Bronchus fibroblast of lung (primary cell): ENCODE measurements at places on chromosomes 4 and X. TPM values are rescaled to one million over a fixed set of nuclear protein-coding genes. Genes with fewer than 3 reads are reported as not detected.

The VCX3A gene
- total RNA-seq = not detected in 2 replicates

The NUP54 gene
- total RNA-seq = 42.5 and 49.1 TPM in 2 replicates

The PRRG3 gene
- under 0.01 TPM in 1 of 2 replicates, not detected in the other for total RNA-seq

The ZDHHC15 gene
- total RNA-seq = under 0.01 and 0.15 TPM in 2 replicates

The DGAT2L6 gene
- not detected in 2 replicates for total RNA-seq

The NPFFR2 gene
- not detected in 2 replicates for total RNA-seq

The OTUD6A gene
- total RNA-seq = not detected in 2 replicates

The HSFX3 gene
- not detected in 2 replicates for total RNA-seq

The MAGEA6 gene
- total RNA-seq = not detected in 2 replicates

The PAGE5 gene
- total RNA-seq = not detected in 2 replicates

The PAGE1 gene
- not detected in 2 replicates for total RNA-seq

The KDM5C gene
- 41.0 and 49.4 TPM in 2 replicates for total RNA-seq

The OTC gene
- not detected in 2 replicates for total RNA-seq

The GAB3 gene
- total RNA-seq = 0.30 and 0.84 TPM in 2 replicates

The TSPAN7 gene
- 0.17 TPM in 1 of 2 replicates, not detected in the other for total RNA-seq

The SSX4B gene
- not detected in 2 replicates for total RNA-seq

The NAP1L3 gene
- 0.89 and 1.8 TPM in 2 replicates for total RNA-seq

The GNRHR gene
- total RNA-seq = not detected in 2 replicates

The FHIP1A gene
- 0.17 and 0.59 TPM in 2 replicates for total RNA-seq

The HERC3 gene
- total RNA-seq = 8.8 and 10.4 TPM in 2 replicates

The SUPT20HL1 gene
- not detected in 2 replicates for total RNA-seq

The MAMLD1 gene
- total RNA-seq = 1.0 and 1.2 TPM in 2 replicates

The GRIA3 gene
- 0.15 TPM in 1 of 2 replicates, not detected in the other for total RNA-seq

The PABPC1L2B gene
- not detected in 2 replicates for total RNA-seq

The PABPC4L gene
- total RNA-seq = 0.59 and 1.0 TPM in 2 replicates

The BANK1 gene
- total RNA-seq = 0.15 and 0.17 TPM in 2 replicates

The N4BP2 gene
- total RNA-seq = 1.3 and 2.0 TPM in 2 replicates

The BCORL1 gene
- total RNA-seq = 1.9 and 2.5 TPM in 2 replicates

The P2RY8 gene
- total RNA-seq = not detected in 2 replicates

The CPXCR1 gene
- total RNA-seq = not detected in 2 replicates

The EDA gene
- total RNA-seq = 0.30 and 0.34 TPM in 2 replicates

The PDGFRA gene
- total RNA-seq = 61.5 and 69.4 TPM in 2 replicates
